ENCODE measurements at places on chromosomes 5 and 9. TPM values are rescaled to one million over a fixed set of nuclear protein-coding genes. Genes with fewer than 3 reads are reported as not detected.

DNA sequence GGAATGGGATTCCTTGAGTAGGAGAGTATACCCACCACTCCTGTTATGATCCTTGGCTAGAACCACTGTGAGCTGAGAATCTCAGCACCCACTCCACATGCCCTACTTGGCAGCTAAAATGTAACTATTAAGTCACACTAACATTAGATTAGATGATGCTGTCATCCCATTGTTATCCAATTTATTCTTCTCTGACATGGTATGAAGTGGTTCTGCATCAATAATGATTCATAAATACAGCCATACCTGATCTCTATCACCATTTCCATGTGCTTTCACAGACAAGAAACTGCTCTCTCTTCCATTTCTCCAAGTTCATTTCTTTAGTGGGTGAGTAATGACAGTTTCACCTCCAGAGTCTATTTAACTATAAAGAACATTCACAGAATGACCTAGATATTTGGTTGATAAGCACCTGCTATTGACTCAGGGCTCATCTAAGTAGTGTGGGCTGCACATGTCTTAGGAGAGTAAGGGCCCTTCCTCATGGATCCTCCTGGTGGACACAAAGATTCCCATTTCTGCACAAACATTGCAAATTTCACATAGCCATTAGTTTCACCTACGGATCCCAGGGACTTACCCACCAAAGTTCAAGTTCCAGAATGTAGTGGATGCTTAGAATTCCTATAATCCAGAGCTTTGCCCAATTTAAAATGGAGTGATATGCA, 187.9 kb downstream of the EBF1 start:
- peaks cover 5% of the 10 kb centered on the region for H3K27me3 ChIP-seq
- H3K4me3 ChIP-seq = no peak overlapping the region
- no peak overlapping the region for H3K27ac ChIP-seq
- DNase-seq = no peak
- no peaks in the 10 kb centered on the region for H3K4me1 ChIP-seq

DNA sequence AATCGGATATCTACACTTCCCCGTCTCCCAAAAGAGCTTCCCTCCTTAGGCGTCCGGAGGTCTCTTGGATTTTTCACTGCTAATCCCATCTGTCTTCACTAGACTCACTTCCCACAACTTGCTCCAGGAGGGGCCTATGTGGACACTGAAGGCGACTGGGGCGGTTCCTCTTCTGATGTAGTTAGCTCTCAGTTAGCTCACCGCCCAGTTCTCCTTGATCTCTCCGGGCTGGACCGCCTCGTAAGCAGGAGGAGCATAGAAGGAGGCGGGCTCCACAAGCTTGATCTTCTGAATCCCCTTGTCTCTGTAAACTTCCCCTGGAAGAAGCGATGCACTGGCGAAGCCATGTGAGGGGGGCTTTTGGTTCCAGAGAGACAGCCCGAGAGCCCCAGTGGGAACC, 112.0 kb upstream of the SELENOP start:
- H3K4me3 ChIP-seq = no peak overlapping the region
- no peaks in the 10 kb centered on the region for H3K4me1 ChIP-seq
- no peak for DNase-seq
- no peak overlapping the region for H3K27ac ChIP-seq
- no peaks in the 10 kb centered on the region for H3K27me3 ChIP-seq

DNA sequence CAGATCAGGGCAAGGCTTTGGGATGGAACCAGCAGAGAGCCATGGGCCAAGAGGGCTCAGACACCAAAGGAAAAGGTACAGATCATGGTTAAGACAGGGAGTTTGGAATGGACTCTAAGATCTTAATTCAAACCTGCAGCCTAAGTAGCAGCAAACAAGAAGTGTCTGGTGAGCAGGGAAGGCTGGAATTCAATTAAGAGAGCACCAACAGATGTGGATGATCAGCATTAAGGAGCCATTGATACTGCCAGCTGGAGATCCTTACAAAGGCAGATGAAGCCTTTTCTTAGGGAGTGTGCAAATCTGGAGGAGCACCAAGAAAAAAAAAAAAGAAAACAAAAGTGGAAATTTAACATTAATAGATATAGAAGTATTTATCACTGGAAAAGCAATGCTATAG, 516.8 kb downstream of the RASEF start:
- DNase-seq = peak; percentile 77
- peaks cover 17% of the 10 kb centered on the region for H3K4me1 ChIP-seq
- no peaks in the 10 kb centered on the region for H3K27me3 ChIP-seq

GRCh38 chr5:8751971-8752370, 793.9 kb downstream of the SEMA5A start:
- H3K4me3 ChIP-seq = no peak overlapping the region
- no peak for DNase-seq
- no peaks in the 10 kb centered on the region for H3K27me3 ChIP-seq
- H3K4me1 ChIP-seq = no peaks in the 10 kb centered on the region

- H3K27me3 ChIP-seq = no peaks in the 10 kb centered on the region
- H3K4me1 ChIP-seq = peaks cover 7% of the 10 kb centered on the region
- peaks cover 18% of the 10 kb centered on the region for H3K36me3 ChIP-seq
- no peak for DNase-seq
- H3K27ac ChIP-seq = no peak overlapping the region
- no peak overlapping the region for H3K4me3 ChIP-seq
Measured at GRCh38 chr5:179765400-179765799, 28.4 kb upstream of the LTC4S start.

DNA sequence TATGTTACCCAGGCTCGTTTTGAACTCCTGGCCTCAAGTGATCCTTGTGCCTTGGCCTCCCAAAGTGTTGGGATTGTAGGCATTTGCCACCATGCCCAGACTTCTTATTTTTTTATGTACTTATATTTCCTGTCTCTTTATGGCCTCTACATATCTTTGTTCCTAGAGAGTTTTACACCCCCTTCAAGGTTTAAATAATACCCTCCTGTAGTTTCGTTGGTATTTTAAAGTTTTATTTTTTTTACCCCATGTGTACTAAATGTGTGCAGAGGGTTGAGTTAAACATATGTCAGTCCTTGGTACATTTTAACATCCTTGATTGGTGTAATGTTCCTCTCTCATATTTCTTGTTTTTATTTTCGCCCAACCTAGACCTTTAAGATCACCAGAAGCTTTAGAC, 29.4 kb downstream of the OCLN start:
- H3K36me3 ChIP-seq = no peaks in the 10 kb centered on the region
- no peak for DNase-seq
- H3K27me3 ChIP-seq = no peaks in the 10 kb centered on the region

GRCh38 chr5:7434914-7435313, 39.0 kb downstream of the ADCY2 start:
- no peaks in the 10 kb centered on the region for H3K36me3 ChIP-seq
- H3K4me3 ChIP-seq = no peak overlapping the region
- no peaks in the 10 kb centered on the region for H3K27me3 ChIP-seq
- DNase-seq = no peak
- no peak overlapping the region for H3K27ac ChIP-seq
- no peaks in the 10 kb centered on the region for H3K4me1 ChIP-seq

- DNase-seq = peak; percentile 64
- H3K27ac ChIP-seq = no peak overlapping the region
- H3K4me1 ChIP-seq = no peaks in the 10 kb centered on the region
- no peak overlapping the region for H3K4me3 ChIP-seq
- H3K27me3 ChIP-seq = no peaks in the 10 kb centered on the region
Measured at GRCh38 chr5:168706655-168707069, 127.5 kb upstream of the PANK3 start.

The ABO gene
- 23.0 TPM for total RNA-seq

The ALAD gene
- 30.5 TPM for total RNA-seq

The CCDC171 gene
- 17.0 TPM for total RNA-seq

The IL4 gene
- not detected for total RNA-seq

The CAMK4 gene
- total RNA-seq = 1.0 TPM

The MEIKIN gene
- total RNA-seq = not detected

The TRMO gene
- 27.9 TPM for total RNA-seq
